ENCODE measurements at places on chromosomes 4 and X.
A peak's percentile ranks its signal among the peaks of the same experiment; 100 is the strongest.

DNA sequence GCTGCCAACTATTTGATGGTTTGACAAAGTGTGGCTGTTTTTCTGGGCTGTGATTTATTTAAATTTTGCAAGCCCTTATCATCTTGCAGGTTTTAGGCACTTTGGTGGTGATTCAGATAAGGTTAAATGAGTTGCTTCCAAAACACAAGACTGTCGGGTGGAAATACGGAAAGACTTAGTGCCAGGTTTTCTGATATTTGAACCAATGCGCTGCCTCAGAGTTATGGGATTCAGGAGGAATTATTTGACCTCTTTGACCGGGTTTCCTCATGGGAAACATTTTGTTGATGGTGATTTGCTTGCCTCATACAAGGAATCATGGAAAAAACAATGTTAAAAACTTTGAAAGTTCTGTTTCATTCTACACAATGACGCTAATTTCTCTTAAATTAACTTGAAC lies 136.1 kb upstream of the MAP9 start:
- DNase-seq, result no peak

GRCh38 chr4:82017680-82018079 lies 356.1 kb downstream of the HNRNPD start:
- DNase-seq, result peak; percentile 42

DNA sequence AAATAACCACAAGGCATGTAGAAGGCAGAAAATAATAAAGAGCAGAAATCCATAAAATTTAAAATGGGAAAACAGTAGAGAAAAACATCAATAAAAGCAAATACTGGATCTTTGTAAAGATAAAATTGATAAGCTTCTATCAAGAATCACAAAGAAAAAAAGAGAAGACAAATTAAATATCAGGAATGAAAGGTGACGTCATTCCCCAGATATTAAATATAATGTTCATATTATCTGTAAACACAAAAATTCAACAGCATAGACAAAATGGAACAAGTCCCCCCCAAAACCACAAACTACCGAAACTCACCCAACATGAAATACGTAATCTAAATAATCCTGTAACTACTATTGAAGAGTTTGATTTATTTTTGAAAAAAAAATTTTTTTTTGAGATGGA lies 30.5 kb upstream of the FAM120C start:
- DNase-seq, result no peak

GRCh38 chrX:49859491-49859890 lies 19.8 kb upstream of the USP27X start:
- no peak for DNase-seq

DNA sequence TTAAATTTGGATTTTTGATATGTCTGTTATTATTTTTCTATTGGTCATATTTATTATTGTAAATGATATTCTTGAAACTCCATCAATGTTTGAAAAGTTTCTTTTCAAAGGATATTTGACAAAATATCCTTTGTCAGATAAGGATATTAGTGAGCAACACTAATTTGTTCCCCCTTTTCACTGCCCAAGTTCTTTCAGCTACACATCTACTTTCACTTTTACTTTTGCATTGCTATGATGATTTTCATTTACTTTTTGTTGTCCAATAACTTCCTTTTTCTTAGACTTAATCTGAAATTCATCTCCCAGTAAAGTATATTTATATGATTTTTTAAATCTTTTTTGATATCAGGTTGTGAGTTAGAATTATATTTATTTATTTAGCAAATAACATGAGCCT lies 542.3 kb upstream of the ADGRL3 start:
- DNase-seq, result peak; percentile 53

GRCh38 chrX:154653048-154653401 lies 354 bp downstream of the CTAG2 start:
- DNase-seq, result no peak

GRCh38 chr4:140174543-140174942 lies 20.6 kb upstream of the MAML3 start:
- DNase-seq, result no peak

GRCh38 chrX:64975491-64975890 lies 759 bp downstream of the ZC4H2 start:
- peak; percentile 58 for DNase-seq

- no peak for DNase-seq
Measured at GRCh38 chrX:84487365-84488353, 14.6 kb downstream of the HDX start.

All from adipocyte (in vitro differentiated cells).